ENCODE measurements at places on chromosomes 7 and 10.
A peak's percentile ranks its signal among the peaks of the same experiment; 100 is the strongest.

DNA sequence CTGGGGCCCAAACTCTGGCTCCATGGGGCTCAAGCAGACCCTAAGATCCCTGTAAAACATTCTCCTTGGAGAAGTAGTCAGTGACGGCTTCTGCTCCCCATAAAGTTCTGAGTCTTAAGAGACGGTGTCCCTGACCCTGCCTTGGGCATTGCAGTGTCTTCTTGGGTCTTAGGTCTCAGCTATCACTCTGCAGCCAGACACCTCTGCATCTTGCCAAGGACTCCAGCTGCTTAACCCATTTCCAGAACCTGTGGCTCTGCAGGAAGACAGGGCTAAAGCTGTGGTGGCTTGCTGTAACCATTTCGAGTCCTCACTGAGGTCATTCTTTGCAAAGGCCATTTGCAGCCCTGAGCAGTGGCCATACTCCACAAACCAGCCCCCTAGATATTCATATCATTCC, 337.1 kb upstream of the ZMIZ1 start:
- H3K4me1 ChIP-seq, result no peaks in the 10 kb centered on the region
- H3K27me3 ChIP-seq, result peaks cover 4% of the 10 kb centered on the region
- no peaks in the 10 kb centered on the region for H3K36me3 ChIP-seq
- DNase-seq, result no peak

- H3K4me3 ChIP-seq, result no peak overlapping the region
- peaks cover 2% of the 10 kb centered on the region for H3K36me3 ChIP-seq
- no peak for DNase-seq
- peaks cover 9% of the 10 kb centered on the region for H3K4me1 ChIP-seq
- H3K27me3 ChIP-seq, result no peaks in the 10 kb centered on the region
These were observed 138.5 kb downstream of the ZNF438 start for GRCh38 chr10:30893208-30893607.

GRCh38 chr7:157054927-157055326, 44.5 kb upstream of the MNX1 start:
- no peak overlapping the region for H3K27ac ChIP-seq
- peaks cover 22% of the 10 kb centered on the region for H3K27me3 ChIP-seq
- no peak for DNase-seq
- no peaks in the 10 kb centered on the region for H3K4me1 ChIP-seq
- H3K36me3 ChIP-seq, result no peaks in the 10 kb centered on the region
- H3K4me3 ChIP-seq, result no peak overlapping the region

DNA sequence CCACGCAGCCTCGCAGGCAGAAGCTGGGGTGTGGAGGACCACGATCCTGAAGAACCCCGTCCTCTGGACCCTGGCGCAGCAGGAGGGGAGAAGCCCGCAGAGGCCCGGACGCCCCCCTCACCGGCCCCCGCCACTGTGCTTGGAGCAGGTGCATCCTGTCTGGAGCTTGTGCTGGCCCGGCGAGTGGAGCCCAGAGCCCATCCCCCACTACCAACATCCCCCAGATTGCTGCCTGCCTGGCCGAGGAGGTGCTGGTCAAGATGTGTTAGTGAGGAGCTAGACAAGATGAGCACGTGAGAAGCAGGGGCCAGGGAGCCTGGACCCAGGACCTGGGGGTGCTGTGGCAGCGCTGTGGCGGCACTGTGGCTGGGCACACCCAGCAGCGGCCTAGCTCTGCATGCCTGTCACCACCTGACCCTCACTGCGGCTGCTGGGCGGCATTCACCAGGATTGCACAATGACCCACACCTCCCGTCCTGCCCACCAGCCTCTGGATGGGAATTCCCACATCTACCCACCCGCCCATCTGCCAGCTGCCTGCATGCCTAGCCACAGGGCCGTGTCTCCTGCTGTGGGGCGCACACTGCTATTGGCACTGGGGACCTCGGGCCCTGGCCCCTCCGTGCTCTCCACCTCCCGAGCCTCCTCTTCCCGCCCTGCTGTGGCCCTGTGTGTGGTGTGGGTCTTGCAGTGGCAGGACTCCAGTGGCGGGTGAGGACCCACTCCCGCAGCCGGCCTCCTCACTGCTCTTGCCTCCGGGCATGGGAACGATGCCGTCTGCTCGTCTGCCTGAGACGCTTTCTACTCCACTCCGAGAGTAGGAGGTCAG, 11.8 kb downstream of the GPR146 start:
- H3K4me3 ChIP-seq, result peak overlapping the region; percentile 55
- no peaks in the 10 kb centered on the region for H3K36me3 ChIP-seq
- peaks cover 29% of the 10 kb centered on the region for H3K4me1 ChIP-seq
- no peak for DNase-seq

GRCh38 chr10:60704471-60704870, 73.8 kb upstream of the CDK1 start:
- H3K27ac ChIP-seq, result peak overlapping the region; percentile 58
- H3K4me3 ChIP-seq, result no peak overlapping the region
- no peaks in the 10 kb centered on the region for H3K27me3 ChIP-seq
- peaks cover 8% of the 10 kb centered on the region for H3K36me3 ChIP-seq

DNA sequence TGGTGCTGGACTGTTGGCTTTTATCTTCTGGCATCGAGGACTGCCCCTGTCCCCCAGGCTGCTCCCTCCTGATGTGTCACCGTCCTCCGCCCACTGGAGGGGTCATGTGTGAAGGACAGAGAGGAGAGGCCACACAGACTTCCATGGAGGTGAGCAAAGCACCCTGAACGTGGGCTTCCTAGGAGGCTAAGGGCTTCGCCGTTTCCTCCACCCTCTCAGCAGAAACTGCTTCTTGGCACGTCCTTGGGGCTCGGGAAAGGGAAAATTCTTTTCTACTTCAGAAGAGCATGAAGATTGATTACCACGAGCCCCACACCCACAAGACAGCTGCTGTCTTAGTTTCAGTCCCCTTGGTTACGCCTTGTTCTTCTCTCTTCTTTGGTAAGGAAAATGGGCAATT, 218.2 kb downstream of the CCDC3 start:
- no peak overlapping the region for H3K27ac ChIP-seq
- H3K4me1 ChIP-seq, result peaks cover 30% of the 10 kb centered on the region
- H3K4me3 ChIP-seq, result no peak overlapping the region
- no peak for DNase-seq
- no peaks in the 10 kb centered on the region for H3K27me3 ChIP-seq
- H3K36me3 ChIP-seq, result peaks cover 7% of the 10 kb centered on the region

DNA sequence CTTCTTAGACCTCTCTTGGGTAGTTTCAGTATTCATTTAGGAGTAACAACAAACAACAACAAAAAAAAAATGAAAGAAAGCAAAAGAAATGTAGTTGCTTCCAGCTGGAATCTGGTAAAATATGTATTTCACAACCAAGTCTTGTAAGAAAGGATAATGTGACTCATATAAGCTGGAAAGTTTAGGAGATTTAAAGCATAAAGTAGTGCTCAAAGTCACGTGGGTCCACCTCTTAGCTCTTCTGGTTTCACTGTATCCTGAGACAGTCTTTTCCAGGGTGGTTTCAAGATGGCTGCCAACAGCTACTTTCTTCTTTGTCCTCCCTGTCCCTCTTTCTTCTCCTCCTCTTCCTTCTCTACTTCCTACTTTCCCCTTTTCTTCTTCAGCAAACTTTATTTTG, 69.5 kb upstream of the CDK13 start:
- DNase-seq, result no peak
- H3K27me3 ChIP-seq, result peaks cover 9% of the 10 kb centered on the region
- H3K4me1 ChIP-seq, result no peaks in the 10 kb centered on the region
- no peak overlapping the region for H3K27ac ChIP-seq
- no peaks in the 10 kb centered on the region for H3K36me3 ChIP-seq
- no peak overlapping the region for H3K4me3 ChIP-seq

GRCh38 chr7:56028942-56029630, 22.2 kb downstream of the PSPH start:
- no peak overlapping the region for H3K4me3 ChIP-seq
- no peak overlapping the region for H3K27ac ChIP-seq
- H3K4me1 ChIP-seq, result peaks cover 8% of the 10 kb centered on the region
- peaks cover 38% of the 10 kb centered on the region for H3K36me3 ChIP-seq

- no peak overlapping the region for H3K27ac ChIP-seq
- DNase-seq, result peak; percentile 63
- H3K36me3 ChIP-seq, result no peaks in the 10 kb centered on the region
- peaks cover 31% of the 10 kb centered on the region for H3K4me1 ChIP-seq
- H3K27me3 ChIP-seq, result no peaks in the 10 kb centered on the region
These were observed 37.0 kb upstream of the LRRC17 start for GRCh38 chr7:102875700-102876295.

GRCh38 chr7:2405201-2405600, 1.8 kb downstream of the CHST12 start:
- H3K27ac ChIP-seq, result peak overlapping the region; percentile 86
- peaks cover 53% of the 10 kb centered on the region for H3K4me1 ChIP-seq
- no peaks in the 10 kb centered on the region for H3K36me3 ChIP-seq
- peak overlapping the region; percentile 67 for H3K4me3 ChIP-seq
- DNase-seq, result no peak
- H3K27me3 ChIP-seq, result peaks cover 6% of the 10 kb centered on the region

- H3K4me1 ChIP-seq, result no peaks in the 10 kb centered on the region
- H3K27me3 ChIP-seq, result peaks cover 2% of the 10 kb centered on the region
- H3K27ac ChIP-seq, result no peak overlapping the region
- no peak for DNase-seq
These were observed 12.2 kb downstream of the FOXP2 start for GRCh38 chr7:114426824-114427223.

GRCh38 chr10:78954689-78955088, 114.1 kb upstream of the ZMIZ1 start:
- H3K27ac ChIP-seq, result no peak overlapping the region
- no peaks in the 10 kb centered on the region for H3K36me3 ChIP-seq
- H3K4me3 ChIP-seq, result no peak overlapping the region
- DNase-seq, result no peak
- H3K4me1 ChIP-seq, result no peaks in the 10 kb centered on the region
- no peaks in the 10 kb centered on the region for H3K27me3 ChIP-seq
